ENCODE measurements at places on chromosomes 7 and 10.

GRCh38 chr7:128108129-128108528 lies 76.9 kb upstream of the LRRC4 start:
- DNase-seq: no peak

DNA sequence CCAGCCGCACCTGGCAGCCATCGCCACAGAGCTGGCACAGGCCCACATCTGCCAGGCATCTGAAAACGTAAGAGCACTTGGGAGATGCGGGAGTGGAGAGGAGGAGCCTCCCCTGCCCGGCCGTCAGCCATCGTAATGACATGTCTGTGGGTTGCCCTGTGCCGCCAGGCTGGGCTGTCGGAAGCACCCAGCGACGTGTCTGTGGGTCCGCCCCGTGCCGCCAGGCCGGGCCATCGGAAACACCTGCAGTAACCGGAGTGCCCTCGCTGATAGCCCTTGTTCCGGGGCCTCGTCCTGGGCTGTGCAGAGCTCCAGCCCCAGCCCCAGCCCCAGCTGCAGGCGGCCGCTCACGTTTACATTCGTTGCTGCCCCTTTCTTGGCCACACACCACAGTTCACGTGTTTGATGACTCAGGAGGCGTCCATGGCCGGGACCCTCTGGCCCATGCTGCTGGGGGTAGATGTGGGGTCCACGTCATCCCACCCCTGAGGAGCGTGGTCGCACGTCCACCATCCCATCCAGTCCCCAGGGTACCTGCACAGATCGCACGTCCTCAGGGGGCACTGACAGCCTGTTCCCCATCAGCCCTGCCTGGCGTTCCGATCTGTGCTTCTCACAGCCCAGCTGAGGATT lies 30.0 kb upstream of the PRKAR1B start:
- no peak for DNase-seq

GRCh38 chr10:13820119-13820963 lies 233.6 kb downstream of the PRPF18 start:
- no peak for DNase-seq

GRCh38 chr7:152523916-152524315 lies 88.1 kb upstream of the KMT2C start:
- no peak for DNase-seq

GRCh38 chr10:63236113-63236935 lies 103.2 kb downstream of the NRBF2 start:
- DNase-seq: peak; percentile 81

- DNase-seq: no peak
These were observed 553.8 kb upstream of the VSTM2A start for GRCh38 chr7:53988376-53988775.

DNA sequence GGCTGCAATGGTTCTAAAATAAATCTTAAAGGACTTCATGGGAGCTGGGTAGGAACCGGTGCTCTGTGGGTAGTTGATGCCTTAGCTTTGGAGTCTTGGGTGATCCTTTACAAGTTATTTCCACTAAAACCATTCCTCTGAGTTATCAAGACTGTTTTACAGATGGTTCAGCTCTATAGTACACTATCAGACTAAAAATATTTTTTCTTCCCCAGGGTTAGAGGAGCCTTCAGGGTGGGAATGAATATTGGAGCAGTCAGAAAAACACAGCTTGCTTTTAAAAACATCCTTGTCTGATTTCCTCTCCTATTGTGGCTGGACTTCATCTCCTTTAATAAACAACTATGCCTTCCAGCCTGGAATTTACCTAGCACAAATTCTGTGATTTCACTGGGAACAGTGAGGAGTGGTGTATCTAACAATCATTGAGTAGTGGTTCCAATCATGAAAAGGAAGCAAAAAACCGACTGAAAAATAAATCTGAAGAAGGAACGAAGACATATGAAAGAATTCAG lies 102.6 kb upstream of the AFAP1L2 start:
- DNase-seq: no peak

DNA sequence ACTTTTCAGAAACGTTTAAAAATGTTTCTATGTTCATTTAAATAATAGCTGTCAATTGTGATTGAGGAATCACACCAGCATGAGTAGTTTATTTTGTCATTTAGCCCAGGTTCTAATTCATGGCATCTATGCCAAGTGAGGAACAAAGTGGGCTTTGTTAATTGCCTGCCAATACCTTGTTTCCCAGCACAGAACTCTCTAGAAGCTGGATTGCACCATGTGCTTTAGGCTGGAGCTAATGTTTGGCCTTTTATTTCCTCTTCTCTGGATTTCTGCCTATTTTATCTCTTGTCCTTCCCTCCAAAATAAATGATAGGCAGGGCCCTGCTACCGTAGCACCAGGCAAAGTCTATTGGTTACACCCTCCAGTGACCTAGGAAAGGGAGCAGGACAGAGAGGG lies 109.9 kb upstream of the ITGB1 start:
- DNase-seq: no peak

DNA sequence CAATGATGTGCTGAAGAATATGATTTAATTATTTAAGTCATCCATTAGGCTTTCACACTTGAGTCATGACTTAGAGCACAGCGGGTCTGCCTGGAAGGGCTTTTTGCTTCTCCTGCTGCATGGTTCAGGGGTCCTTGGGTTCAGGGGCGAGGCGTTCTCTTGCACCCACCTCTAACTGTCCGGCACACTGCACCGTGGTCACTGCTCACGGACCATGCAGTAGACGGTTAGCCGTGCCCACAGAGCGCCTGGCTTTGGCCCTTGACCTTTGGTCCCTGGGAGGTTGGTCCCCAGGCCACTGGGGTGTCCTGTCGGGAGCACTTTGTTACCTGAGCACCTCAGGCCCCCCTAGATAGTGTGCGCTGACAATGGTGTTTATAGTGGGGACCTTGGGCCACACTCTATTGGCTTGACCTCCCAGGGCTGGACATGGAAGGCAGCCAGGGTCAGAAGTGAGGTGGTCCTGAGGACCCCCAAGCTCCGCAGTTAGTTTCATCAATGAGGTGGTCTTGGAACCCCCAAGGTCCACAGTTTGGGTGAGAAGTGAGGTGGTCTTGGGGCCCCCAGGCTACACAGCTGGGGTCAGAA lies 110.6 kb downstream of the ACTR3B start:
- no peak for DNase-seq

DNA sequence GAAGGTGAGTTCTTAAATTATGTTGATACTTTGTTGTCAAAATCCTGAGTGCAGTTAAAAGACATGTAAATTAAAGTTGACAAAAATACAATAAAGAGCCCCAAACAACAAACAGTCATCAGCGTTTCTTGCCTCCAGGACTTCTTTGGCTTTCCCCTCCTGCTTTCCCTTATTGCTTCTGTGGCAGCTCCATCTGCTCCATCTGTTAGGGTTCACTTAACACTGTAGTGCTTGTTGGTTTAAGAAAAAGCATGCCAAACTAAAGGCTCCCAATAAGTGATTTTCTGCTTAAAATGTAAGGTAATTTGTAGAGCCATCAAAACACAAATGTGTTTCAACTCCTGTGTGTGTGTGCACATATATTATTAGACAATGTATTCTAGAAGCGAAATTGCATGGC lies 254.3 kb upstream of the GNAI1 start:
- DNase-seq: no peak

DNA sequence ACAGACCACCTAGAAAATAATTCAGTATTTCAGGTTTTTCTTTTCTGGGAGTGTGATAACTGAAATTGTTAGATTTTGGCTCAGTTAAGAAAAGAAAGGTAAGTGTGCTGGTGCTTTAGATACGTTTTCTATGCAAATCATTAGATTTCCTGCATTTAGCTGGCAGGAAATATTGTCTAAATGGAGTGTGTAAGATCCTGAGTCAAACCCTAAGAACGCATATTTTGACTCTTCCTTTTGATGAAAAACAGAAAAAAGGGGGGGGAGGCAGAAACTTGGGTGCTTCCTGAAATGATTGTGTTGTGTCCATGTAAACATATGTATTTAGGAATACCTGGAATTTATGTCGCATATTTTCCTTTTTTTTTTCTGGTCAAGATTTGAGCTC lies 1.2 kb downstream of the GRK5 start:
- no peak for DNase-seq

- DNase-seq: no peak
These were observed 5.4 kb downstream of the AGBL3 start for GRCh38 chr7:134991469-134992339.

DNA sequence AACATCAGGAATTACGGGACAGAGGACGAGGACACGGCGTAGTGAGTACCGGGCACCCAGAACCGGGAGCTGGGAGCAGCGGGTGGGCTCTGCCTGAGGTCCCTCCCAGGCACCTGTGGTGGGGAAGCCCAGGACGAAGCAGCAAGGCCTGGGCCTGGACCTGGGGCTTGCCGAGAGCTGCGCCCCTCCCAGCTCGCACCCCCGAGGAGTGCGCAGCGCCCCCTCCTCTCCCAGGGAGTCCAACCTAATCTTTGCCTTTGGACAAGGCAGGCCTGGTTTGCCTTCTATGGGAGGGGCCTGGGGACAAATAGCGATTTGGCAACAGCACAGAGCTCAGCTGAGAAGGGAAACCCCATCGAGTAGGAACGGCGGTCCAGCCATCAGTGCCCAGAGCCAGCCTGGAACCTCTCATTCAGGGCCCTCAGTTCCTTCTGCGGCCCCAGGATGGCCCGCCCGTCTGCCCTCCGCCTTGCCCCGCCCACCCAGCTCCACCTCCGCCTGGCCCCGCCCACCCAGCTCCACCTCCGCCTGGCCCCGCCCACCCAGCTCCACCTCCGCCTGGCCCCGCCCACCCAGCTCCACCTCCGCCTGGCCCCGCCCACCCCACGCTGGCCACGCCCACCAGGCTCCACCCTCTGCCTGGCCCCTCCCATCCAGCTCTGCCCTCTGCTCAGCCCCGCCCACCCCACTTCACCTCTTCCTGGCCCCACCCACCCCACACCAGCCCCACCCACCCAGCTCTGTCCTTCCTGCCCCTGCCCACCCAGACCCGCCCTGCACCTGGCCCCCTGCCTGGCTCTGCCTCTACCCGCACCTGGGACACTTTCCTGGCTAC lies 32.5 kb upstream of the KNDC1 start:
- DNase-seq: no peak

- DNase-seq: no peak
These were observed 18.3 kb downstream of the CPA1 start for GRCh38 chr7:130398526-130399090.

- no peak for DNase-seq
These were observed 118.3 kb downstream of the TCF7L2 start for GRCh38 chr10:113068178-113068890.

DNA sequence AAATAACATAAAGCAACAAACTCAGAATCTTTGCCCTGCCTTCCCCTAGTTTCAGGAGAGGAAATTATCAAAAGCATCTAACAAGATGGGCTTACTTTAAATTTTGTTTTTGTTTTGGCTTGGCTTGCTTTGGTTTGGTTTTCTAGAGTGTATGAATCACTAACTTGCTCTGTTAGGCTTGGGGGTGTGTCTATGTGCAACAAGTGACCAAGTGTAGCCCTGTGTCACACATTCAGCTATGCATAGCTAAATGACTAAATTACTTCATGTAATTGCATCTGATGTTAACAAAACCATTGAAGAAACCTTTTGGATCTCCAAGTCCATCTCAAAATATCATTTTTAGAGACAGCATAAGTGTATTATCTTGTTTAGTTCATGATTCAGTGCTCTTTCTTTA lies 251.0 kb downstream of the TFEC start:
- DNase-seq: no peak

GRCh38 chr10:13536674-13537366 lies 8.0 kb upstream of the BEND7 start:
- no peak for DNase-seq

GRCh38 chr10:127012769-127013152 lies 107.5 kb downstream of the DOCK1 start:
- DNase-seq: no peak

DNA sequence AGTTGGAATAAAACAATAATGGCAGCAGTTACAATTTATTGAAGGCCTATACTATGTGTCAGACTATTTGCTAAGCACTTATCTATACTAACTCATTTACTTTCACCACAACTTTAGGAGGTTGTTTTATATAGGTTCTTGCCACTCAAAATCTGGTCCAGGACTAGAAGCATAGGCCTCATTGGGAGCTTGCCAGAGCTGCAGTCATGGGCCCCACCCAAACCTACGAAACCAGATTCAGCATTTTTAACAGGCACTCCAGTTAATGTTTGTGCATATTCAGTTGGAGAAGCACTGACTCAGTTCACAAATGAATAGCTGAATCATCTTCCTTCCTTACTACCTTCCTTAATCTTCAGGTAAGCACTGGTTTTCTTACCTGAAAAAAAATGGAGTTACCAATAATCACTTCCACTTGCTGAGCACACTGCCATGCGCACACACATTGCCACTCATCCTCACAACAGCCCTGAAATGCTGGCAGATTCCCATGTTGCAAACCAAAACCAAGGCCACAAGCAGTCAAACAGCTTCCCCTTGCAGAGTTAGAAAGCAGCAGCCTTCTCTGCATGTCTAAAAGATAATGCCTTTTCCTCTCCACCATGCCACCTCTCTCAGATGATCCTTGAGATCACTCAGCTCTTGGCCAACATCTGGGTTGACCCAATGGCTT lies 122.4 kb downstream of the SLC16A9 start:
- no peak for DNase-seq

GRCh38 chr7:113209449-113210203 lies 91.3 kb upstream of the SMIM30 start:
- peak; percentile 53 for DNase-seq

- DNase-seq: no peak
These were observed 61.2 kb upstream of the AGR3 start for GRCh38 chr7:16942929-16943509.

GRCh38 chr7:68376131-68376661 lies 1222.1 kb upstream of the AUTS2 start:
- DNase-seq: no peak

- no peak for DNase-seq
These were observed 297.4 kb downstream of the ZWINT start for GRCh38 chr10:56063642-56064041.

DNA sequence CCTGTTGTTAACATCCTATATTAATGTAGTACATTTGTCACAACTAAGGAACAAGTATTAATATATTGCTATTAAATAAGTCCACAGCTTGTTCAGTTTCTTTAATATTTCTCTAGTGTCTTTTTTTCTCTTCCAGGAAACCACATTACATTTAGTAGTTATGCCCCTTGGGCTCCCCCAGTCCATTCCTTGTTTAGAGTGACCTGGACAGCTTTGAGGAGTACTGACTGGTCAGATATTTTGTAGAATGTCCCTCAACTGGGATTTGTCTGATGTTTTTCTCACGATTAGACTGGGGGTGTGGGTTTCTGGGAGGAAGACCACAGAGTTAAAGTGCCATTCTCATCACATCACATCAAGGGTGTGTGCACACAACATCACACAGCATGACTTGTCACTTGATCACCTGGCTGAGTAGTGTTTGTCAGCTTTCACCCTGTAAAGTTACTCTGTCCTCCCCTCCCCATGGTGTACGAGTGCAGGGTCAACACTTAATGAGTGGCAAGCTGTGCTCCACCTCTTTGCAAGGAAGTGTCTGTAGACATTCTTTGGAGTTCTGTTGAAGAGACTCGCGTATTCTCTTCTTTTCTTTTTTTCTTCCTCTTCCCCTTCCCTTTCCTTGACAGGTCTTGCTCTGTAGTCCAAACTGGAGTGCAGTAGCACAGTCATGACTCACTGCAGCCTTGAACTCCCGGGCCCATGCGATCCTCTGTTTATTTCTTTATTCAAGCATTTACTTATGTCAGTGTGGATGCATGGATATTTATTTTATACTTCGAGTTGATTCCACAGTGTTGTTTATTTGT lies 10.2 kb downstream of the LMTK2 start:
- DNase-seq: no peak

Measured in skeletal muscle cell (primary cell).